ENCODE measurements at places on chromosomes 7 and 10.

DNA sequence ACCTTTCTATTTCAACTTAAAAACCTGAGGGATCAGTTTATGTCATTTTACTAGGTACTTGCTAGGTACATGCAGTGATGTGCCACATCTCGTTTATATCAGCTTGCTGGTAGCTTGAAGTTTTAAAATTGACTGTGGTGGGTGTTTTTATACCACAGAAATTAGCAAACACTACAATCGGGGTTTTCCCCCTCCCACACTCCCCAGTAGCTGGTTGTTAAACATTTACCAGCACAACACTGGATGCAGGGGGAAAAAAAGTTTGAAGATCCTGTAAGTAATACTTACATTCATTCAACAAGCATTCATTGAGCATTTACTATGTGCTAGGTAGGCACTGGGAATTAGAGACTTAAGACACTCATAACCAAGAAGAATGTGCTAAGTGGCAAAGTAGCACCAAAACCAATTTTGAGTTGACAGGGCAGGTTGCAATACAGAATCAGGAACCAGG, 32.6 kb downstream of the USP6NL start:
- no peak for DNase-seq

- no peak for DNase-seq
Observed at GRCh38 chr10:49398000-49398861, 2.3 kb upstream of the DRGX start.

DNA sequence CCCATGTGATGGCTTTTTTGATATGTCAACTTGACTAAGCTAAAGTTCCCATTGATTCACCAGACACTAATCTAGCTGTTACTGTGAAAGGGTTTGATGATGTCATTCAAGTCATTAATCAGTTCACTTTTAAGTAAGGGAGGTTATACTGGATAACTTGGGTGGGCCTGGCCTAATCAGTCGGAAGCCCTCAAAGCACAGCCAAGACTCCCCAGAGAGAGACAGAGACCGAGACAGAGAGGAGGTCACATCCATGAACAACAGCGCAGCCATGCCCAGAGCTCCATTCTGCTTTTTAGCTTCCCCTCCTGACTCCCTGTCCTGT, 103.4 kb downstream of the TRIL start:
- no peak for DNase-seq

DNA sequence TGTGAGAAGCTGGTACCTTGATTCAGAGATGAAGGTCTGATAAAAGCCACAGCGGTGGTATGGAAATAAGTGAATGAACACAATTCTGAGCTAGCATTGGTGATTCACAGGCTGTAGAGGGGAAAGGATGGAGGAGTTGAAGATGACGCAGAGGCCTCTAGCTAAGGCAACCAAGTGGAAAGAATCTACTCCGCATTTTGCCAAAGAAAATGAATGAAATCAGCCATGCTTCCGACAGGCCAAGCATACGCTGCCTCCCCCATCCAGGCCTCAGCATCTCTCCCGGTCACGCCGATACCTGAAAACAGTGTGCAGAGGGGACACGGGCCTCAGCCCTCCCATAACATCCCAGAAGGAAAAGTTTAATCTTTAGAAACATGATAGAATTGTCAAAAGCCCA, 124.3 kb upstream of the UNC5B start:
- DNase-seq: no peak

DNA sequence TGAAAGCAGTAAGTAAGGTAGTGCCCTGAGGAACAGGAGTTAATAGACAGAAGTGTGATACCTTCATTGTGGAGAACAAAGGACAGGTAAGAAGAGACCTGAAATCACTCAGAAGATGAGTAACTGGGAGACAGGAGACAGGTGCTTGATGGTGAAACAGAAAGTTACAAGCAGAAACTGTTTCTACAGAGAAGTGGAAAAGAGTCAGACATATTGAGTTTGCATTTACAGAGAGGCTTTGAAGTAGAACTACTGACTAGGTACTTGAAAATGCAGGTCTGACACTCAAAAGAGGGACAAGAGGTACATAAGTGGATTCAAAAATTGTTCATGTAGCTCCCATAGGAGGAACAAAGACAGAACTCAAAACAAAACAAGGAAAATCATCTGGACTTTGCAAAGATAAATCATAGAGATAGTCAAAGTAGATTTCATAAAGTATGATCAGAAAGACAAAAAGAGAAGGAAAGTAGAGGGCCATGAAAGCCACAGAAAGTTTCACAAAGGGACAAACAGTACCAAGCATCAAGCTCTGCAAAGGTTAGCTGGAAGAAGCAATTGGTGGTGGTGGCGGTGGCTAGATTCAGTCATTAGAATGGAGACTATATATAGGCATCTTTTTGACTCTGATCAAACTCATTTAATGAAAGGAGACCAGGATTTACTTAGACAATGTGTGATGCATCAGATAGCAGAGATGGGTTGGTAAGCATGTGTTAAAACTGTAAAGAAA, 198.4 kb downstream of the PCLO start:
- DNase-seq: no peak

DNA sequence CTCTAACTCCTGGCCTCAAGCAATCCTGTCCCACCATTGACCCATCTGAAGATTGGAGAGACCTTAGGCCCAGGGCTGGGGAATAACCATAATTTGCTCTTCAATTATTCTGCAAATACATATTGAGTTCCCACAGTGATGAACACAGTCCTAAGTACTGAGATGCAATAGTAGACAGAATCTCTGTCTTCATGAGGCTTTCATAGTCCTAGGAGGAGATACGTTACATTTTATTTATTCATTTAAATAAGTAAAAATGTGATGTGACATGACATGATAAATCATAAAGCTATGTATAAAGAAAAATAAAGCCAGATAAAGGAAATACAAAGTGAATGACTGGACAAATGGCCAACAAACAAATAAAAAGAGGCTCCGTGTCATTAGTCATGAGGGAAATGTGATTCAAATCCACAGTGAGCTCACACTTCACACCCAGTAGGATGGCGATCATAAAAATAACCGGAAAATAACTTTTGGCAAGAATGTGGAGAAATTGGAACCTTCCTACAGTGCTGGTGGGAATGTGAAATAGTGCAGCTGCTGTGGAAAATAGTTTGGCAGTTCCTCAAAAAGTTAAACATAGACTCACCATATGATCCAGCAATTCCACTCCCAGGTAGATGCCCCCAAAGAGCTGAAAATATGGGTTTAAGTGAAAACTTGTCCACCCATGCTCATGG, 52.1 kb upstream of the JCAD start:
- DNase-seq: no peak

DNA sequence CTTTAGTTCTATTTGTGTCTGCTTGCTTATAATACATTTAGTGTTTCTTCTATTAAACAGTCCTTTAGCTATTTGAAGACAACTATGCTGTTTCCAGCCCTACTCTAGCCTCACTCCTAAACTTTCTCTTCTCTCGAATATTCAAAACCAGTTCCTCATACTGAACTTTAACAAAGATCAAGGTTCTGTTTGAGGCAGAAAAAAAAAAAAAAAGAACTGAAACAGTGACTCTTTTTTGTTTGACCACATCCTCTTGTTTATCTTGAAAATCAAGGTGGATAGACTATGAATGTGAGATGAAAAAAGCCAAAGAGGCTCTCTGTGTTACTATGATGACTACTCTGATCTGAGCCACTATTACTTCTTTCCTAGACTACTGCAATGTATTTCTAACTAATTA, 154.3 kb downstream of the ZNF365 start:
- no peak for DNase-seq

- peak; percentile 21 for DNase-seq
Observed at GRCh38 chr7:116953906-116954838, 871 bp downstream of the ST7 start.

DNA sequence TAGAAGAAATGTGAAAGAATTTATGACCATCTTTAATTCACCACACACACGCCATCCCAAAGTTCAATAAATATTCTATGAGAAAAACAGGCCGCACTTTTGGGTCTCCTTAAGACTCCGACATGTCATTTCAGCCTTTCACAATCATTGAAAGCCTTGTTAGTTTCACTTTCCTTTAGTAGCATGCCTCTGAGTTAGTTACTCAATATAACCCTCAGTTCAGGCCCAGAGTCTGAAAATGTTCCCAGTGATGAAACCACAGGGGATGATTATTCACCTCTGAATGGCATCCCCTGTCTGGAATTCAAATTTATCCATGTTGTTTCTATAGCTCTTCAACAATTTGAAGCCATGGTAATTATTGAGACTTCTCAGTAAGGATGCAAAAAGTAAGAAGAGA, 278.1 kb upstream of the NRP1 start:
- DNase-seq: no peak

DNA sequence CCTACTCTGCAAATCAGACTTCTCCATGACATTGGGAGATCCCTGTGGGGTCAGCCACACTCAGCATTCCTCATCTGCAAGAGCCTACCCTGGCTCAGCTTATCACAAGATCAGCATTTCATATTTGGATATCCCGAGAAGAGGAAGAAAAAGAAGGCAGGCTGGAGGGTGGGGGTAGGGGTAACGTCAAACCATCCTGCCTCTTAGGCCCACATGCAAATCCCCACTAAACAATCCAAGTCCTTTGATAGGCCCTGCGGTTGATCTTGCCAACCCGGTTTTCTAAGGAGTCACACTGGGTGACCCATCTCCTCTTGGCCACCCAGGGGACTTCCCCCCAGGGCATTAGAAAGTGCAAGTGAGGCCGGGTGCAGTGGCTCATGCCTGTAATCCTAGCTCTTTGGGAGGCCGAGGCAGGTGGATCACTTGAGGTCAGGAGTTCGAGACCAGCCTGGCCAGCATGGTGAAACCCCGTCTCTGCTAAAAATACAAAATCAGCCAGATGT, 128.0 kb upstream of the CALN1 start:
- DNase-seq: no peak

DNA sequence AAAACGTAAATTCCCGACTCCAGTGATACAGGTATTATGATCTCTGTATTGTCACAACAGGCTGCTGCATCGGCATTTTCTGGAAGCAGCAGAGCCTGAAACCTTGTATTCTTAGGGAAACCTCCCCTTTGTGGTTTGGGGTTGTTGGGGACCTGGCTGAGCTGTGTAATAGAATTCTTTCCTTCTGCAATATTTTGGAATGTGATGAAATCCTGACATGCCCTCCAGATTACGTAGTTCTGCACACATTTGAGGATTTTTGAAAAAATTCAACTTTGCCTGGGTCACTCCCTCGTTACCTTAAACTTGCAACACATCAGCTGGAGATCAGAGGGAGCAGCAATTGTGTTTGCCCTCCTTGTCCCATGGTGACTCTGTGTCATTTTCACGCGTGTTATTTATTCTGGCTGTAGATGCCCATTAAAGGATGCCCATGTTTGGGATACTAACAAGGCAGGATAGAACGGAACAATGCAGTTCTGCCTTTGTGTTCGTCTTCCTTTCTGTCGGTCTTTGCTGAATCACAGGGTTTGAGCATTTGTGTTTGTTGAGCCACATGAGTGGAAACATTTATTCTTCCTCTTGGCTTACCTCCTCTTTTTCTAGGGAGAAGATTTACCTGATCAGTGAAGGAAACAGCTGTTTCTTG, 181.7 kb downstream of the TCF7L2 start:
- no peak for DNase-seq

GRCh38 chr10:30647089-30647488, 17.5 kb upstream of the LYZL2 start:
- no peak for DNase-seq

- DNase-seq: no peak
Observed at GRCh38 chr10:79298403-79299244, 48.6 kb upstream of the PPIF start.

GRCh38 chr7:110179037-110179436, 911.9 kb upstream of the LRRN3 start:
- DNase-seq: no peak

DNA sequence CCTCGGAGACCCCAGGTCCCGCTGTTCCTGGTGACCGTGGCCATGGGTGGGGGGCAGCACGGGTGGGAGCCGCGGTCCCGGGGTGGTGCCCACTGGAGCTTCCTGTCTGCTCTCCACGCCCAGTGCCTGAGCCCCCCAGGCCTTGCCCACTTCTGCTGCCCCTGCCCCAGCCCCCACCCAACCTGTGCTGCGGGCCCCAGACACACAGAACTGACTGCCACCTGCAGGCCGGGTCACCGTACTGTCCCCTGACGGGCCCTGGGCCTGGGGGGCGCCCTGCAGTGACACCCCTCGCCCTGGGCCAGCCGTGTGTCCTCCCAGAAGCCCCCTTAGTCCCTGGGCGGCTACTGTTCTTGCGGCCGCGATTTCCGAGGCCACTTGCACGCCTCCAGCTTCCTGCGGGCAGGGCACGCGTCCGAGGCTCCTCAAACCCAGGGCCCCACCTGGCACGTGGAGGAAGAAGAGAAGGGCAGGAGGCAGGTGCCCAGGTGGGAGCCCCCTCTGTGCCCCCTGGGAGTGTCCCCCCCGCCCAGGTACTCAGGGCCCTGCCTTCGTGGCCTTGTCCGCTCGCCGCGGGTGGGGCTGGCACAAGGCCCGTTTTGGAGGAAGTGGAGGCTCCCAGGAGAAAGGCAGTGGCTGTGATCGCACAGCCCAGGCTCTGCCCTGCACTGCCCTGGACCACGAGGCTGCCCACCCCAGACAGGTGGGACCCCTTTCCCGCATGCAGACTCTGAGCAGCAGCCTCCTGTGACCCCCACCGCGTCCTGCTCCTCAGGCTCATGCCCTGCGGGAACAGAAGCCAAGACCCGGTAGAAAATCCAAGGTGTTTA, 10.4 kb downstream of the TMEM184A start:
- DNase-seq: no peak

- DNase-seq: no peak
Observed at GRCh38 chr10:62092301-62093030, 176.2 kb downstream of the RTKN2 start.

All from NCI-H1417 treated with DMSO at 0.1 percent for 48 hours (cell line).